ENCODE measurements at places on chromosomes 13 and 19.
A peak's percentile ranks its signal among the peaks of the same experiment; 100 is the strongest.

DNA sequence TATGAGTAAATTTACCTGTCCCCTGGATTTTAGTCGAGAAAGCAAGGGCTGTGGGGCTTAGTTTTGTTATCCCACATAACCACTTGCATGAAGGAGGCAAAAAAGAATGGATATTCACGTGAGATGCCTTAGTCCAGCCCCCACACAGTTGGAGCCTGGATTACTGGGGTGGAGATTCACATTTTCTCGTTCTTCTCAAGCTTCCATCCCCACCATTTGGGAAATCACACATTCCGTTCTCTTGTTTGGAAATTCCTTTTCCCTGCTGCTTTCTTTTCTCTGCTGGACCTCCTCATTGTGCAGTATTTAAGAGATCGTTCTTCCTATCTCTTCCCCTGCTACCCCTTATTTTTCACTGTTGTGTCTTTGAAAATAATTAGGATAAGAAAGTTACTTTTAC, 45.1 kb upstream of the FARP1 start:
- DNase-seq = no peak

GRCh38 chr13:47886314-47886713, 114.8 kb downstream of the SUCLA2 start:
- DNase-seq = no peak

DNA sequence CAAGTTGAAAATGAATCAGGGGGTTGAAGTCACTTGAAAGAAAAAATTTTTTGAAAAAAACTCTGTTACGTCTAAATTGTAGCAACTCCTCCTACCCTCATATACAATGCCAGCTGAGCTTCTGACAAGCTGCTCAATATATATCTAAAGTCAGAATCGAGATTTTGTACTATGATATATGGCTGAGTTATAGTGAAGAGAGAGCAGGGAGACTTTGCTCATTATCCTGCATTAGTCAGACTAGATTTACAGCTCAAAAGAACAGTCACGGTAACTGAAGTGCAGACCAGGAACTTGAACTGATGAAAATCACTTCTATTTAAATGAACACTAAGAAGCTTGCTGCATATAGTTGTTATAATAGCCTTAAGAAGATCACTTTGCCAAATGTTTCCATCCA, 153.1 kb downstream of the LACC1 start:
- DNase-seq = no peak

DNA sequence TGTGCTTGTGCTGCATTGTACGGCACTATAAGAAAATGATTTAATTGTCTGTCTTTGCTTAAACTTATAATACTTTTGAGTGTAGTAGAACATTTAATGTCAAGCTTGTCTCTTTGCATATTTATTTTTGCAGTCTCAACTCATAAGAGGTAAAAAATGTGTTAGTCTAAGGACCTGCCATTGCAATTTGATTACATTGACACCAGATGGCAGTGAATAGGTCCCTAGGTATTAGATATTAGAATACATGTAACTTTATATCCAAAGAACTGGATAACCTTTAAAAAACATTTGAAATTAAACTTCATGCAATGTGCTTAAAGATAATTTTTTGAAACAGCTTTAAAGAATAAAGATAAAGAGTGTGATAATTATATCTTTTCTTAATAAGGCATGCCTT, 1421.3 kb downstream of the OLFM4 start:
- DNase-seq = no peak

GRCh38 chr19:16077984-16078758, 1.9 kb downstream of the TPM4 start:
- no peak for DNase-seq

- peak; percentile 31 for DNase-seq
Observed at GRCh38 chr19:35509018-35509652, 4.3 kb downstream of the DMKN start.

GRCh38 chr13:84686973-84687372, 804.7 kb upstream of the SLITRK1 start:
- no peak for DNase-seq
